H54 (cell line): ENCODE measurements at places on chromosomes 1 and 21.

GRCh38 chr1:93685918-93686317 is 4.3 kb upstream of the BCAR3 start:
- DNase-seq: no peak

- DNase-seq: no peak
Measured at GRCh38 chr1:19130468-19130867, 79.6 kb downstream of the UBR4 start.

- DNase-seq: no peak
Measured at GRCh38 chr1:78304761-78305160, 186.0 kb upstream of the PTGFR start.

- peak; percentile 33 for DNase-seq
Measured at GRCh38 chr1:203440771-203441170, 34.8 kb upstream of the PRELP start.

DNA sequence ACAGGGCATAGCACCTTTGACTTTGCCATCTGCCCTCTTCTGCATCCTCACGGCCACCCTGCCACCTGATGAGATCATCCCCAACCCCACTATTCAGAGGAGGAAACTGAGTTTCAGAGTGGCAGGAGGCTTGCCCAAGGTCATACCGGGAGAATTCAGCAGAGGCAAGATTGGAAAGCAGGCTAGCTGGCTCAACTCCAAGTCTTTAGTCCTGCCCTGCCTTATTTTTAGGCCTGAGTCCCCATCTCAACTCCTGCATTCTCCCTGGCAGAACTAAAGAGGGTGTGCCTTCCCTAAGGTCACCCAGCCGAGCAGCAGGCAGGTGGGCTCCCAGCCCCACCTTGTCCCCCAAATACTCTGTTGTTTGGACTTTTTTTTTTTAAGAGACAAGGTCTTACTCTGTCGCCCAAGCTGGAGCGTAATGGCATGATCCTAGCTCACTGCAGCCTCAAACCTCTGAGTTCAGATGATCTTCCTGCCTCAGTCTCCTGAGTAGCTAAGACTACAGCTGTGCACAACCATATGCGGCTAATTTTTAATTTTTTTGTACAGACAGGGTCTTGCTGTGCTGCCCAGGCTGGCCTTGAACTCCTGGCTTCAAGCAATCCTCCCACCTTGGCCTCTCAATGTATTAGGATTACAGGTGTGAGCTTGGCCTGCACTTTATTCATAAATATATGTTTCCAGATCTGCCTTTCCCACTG is 13.8 kb upstream of the FGR start:
- DNase-seq: no peak

GRCh38 chr1:76428028-76428427 is 353.5 kb downstream of the ST6GALNAC3 start:
- no peak for DNase-seq

- DNase-seq: no peak
Measured at GRCh38 chr1:205318231-205318991, 3.1 kb downstream of the NUAK2 start.

DNA sequence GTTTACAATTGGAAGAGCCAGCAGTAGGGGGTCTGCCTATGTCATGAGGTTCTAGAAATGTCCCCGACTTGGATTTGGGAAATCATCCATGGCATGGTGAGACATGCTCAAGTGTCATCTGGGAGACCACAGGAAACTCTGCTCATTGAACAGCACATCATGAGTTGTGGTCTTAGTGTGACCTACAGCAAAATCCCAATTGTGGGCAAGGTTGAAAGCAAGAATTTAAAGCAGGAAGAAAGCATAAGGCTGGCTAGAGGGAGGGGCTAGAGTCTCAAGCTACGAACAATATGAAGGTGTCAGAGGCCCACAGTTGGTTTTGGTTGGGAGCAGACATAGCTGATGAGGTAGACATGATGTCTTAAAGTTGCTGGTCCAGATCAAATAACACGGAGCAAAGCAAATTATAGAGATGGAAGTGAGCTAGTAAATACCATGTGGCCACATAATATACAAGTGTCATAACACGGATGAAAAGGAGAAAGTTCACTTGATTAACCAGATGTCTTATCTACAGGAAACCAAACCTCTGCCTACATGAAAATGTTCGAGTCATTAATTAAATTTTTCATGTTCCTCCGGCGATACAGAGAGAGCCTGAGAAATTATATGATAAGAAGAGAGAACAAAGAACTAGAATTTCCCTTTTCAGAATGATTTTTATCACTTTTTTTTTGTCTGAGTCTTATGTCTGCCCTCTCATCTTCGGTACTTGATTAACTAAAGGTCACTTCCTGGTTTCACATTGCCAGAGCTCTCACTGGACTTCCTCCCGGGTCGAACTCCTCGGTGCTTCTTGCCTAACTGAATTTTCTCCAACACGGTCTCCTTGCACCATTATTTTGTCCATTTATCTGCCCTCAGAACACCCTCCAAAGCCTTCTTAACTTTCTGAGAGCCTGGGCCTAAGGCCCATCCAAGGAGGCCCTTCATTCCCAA is 67.5 kb upstream of the DUSP10 start:
- DNase-seq: no peak

GRCh38 chr1:235887676-235888075 is 21.0 kb upstream of the LYST start:
- DNase-seq: no peak

- peak; percentile 93 for DNase-seq
Measured at GRCh38 chr1:41268154-41268770, 26.2 kb upstream of the SCMH1 start.

GRCh38 chr1:222817529-222817928 is 2.7 kb downstream of the DISP1 start:
- peak; percentile 75 for DNase-seq

DNA sequence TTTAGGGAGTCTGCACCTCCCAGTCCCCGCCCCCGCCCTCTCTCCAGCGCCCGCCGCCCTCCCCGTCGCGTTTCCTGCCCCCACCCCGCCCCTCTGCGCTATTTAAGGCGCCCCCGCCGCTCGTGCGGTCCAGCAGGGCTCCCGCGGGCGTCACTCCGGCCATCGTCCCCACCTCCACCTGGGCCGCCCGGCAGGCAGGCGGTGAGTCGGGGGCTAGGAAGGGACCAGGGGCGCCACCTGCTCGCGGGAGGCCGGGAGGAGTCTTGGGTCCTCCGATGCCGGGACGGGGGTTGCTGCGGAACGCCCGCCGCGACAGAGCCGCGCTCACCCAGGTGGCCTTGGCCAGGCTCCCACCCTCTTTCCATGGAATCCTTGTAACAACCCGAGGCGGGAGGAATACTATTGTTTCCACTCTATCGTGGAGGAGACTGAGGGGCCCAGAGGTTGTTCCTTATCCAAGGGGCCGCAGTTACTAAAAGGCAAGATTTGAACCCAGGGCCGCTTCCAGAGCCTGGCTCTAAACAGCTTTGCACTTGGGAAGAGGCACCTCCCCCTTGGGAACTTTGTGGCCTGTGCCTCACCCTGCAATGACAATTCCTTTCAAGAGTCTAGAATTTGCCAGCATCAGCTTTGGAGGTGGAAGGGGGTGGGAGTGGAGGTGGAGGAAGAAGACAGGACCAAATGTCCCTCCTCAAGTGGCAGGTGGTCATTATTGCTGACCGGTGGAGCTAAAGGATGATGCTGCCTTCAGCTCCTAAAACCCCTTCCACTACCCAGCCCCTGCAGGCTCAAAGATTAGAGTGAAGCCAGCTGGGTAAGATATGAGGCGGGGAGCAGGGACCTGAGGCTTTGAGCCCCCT is at the start of gene GJA4:
Gene GJA4 (plus strand): TSS at position 132 of the 860 bp plus-strand sequence. CDS start 1,215 bp downstream, outside the sequence.
- DNase-seq: no peak

GRCh38 chr1:154876842-154877369 is 6.8 kb upstream of the KCNN3 start:
- no peak for DNase-seq

- no peak for DNase-seq
Measured at GRCh38 chr1:119898530-119898929, 2.2 kb upstream of the ADAM30 start.

- DNase-seq: no peak
Measured at GRCh38 chr1:232650845-232651244, 20.9 kb upstream of the SIPA1L2 start.

DNA sequence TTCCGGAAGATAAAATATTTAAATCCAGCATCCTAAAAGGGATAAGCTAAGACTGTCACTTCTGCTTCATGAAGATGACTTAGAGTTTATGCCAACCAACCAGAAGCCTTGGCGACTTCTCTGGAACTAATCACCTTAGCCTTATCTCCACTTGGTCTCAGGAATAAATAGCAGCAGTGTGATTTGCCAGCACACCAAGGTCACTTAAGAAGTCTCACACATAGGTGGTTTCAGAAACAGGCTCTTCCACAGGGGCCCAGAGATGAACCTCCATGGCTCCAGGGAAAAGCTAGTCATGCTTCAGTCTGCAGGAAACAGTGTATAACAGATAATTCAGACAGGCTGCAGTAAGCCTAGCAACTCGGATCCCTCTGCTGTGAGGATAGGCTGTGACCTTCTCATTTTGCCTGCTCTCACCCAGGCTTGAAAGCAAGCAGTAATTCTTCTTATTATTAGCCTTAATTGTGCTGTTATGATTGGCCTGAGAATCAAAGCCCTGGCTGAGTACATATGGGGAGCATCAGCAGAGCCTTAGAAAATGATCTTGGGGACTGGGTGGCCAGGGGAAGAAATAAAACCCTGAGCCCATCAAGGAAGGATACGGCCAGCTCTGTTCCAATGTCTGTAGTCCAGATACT is 84.7 kb downstream of the WLS start:
- DNase-seq: no peak

DNA sequence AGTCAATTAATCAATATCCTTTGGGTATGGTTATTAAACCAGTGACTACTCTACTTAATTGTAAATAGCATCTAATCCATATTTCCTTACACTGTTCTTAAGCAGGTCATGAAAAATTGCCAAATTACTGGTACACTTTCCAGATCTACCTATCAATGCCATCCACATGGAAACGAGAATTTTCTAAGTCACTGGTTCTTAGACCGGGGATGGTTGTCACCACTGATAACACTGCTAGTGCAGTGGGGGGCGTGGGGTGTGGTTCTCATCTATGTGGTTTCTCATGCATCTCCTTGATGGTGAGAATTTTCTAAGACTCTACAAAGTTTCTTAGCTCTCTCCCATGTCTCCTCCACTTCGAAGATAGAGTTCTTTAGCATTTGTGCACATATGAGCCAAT is 63.7 kb upstream of the COG2 start:
- DNase-seq: no peak

DNA sequence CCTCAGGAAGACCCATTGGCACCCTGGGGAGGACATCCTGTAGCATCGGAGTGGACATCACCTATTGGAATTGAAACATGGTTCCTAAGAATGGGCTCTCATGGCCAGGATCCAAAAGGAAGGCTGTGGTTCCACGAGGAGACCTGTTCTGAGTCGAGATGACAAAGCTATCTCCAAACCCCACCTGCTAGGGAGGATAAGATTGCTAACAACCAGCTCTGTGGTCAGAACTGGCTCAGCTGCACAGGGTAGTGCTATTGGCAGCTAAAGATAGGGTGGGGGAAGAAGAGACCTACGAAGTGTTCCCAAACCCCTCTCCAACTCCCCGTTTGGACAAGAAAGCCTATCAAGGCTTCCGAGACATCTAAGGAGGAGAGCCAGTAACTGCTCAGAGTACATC is 17.7 kb upstream of the C8B start:
- DNase-seq: no peak

DNA sequence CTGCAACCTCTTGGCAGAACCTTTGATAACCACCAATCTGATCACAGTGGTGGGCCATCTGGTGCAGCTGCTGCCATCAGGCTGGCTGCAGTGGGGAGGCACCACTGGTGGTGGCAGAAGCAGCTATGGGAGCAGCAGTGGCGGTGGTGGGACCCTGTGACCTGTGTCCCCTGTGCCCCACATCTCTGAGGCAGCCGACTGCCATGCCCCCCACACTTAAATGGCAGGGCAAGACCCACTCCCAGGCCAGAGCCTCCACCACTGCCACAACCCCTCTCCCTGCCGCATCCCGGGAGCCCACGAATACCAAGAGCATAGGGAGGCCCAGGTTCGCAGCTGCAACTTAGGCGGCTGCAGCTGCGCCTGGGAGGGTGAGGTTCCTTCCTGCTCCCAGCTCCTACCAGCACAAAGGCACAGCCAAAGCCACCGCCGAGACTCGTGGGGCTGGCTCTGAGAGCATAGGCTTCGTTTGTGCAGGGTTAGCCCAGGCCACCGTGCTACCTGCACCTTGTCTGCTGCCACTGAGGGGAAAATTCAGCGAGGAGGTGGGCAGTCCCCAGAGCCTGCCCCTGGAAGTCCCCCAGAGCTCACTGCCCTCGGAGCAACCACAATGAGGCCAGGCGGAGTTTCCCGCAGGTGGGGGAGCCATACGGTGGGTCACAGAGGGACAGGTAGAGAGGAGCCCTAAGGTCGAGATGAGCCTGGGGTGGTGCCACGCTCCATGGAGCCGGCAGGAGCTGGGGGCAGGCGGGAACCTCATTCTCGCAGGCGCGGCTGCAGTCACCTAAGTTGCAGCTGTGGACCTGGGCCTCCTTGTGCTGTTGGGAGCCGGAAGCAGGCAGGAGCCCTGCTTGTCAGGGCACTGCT is 518.7 kb downstream of the RWDD3 start:
- DNase-seq: no peak

- peak; percentile 98 for DNase-seq
Measured at GRCh38 chr1:156896490-156897033, 3.0 kb downstream of the PEAR1 start.

DNA sequence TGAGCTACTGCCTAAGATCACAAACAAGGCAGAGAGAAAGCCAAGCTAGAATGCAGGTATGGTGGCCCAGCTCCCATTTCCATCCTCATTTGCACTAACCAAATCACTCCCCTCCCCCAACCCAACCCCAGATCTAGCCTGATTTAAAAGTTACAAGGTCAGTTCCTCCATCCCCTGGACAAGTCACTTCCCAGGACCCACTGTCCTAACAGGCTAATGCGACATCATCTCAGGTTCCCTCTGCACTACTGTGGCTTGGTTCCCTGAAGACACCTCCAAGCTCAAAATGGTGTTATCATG is 2.4 kb downstream of the F11R start:
- no peak for DNase-seq

DNA sequence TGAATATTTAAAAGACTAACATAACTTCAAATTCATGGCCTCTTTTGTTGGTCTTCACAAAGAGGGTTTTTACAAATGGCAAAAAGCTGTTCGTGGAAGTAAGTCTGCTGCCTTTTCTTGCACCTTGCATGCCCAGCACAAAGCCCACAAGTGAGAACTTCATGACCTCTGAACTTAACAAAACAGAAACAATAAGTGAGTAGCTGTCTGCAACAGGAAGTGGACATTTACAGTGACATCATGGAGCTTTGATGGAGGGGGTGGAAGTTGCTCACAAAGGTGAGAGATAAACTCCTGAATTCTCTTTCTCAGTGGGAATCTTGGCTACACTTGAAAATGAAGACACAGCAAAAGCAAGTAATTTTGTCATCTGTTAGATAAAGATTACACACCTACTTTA is 303.3 kb upstream of the DEPDC1 start:
- no peak for DNase-seq

DNA sequence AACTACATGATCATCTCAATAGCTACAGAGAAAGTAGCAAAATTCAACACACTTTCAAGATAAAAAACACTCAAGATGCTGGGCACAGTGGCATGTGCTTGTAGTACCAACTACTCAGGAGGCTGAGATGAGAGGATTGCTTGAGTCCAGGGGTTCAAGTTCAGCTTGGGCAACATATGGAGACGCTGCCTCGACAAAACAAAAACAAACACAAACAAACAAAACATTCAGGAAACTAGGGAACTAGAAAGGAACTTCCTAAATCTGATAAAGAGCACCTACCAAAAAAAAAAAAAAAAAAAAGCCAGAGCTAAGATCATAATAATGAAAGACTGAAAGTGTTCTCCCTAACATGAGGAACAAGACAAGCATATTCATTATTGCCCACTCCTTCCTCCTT is 22.8 kb upstream of the RNF186 start:
- no peak for DNase-seq

GRCh38 chr1:209823143-209824041 is 4.4 kb upstream of the UTP25 start:
- no peak for DNase-seq

- no peak for DNase-seq
Measured at GRCh38 chr1:21298981-21299391, 8.7 kb upstream of the ECE1 start.
